Placental pericyte (primary cell): ENCODE measurements at places on chromosomes 13 and 19. TPM values are rescaled to one million over a fixed set of nuclear protein-coding genes. Genes with fewer than 3 reads are reported as not detected.

CEACAM21 gene
- not detected in 2 replicates for total RNA-seq

CD37 gene
- total RNA-seq = not detected in 2 replicates

TTC9B gene
- not detected in 2 replicates for total RNA-seq

CRB3 gene
- not detected in 2 replicates for total RNA-seq

NPAS1 gene
- 0.44 and 1.1 TPM in 2 replicates for total RNA-seq

GJB2 gene
- 1.3 and 2.4 TPM in 2 replicates for total RNA-seq

MCF2L gene
- total RNA-seq = 0.44 TPM in 1 of 2 replicates, not detected in the other
